ENCODE measurements at places on chromosomes 4 and X. TPM values are rescaled to one million over a fixed set of nuclear protein-coding genes. Genes with fewer than 3 reads are reported as not detected.

GRCh38 chr4:34417160-34417559, 1827.2 kb downstream of the ARAP2 start:
- H3K36me3 ChIP-seq = no peaks in the 10 kb centered on the region
- H3K27me3 ChIP-seq = no peaks in the 10 kb centered on the region
- no peak overlapping the region for H3K4me3 ChIP-seq
- no peak for DNase-seq
- H3K27ac ChIP-seq = no peak overlapping the region

- H3K4me3 ChIP-seq = no peak overlapping the region
- no peaks in the 10 kb centered on the region for H3K4me1 ChIP-seq
- no peaks in the 10 kb centered on the region for H3K36me3 ChIP-seq
- H3K27me3 ChIP-seq = no peaks in the 10 kb centered on the region
- DNase-seq = no peak
Observed at GRCh38 chr4:134531013-134531412, 329.4 kb upstream of the PABPC4L start.

DNA sequence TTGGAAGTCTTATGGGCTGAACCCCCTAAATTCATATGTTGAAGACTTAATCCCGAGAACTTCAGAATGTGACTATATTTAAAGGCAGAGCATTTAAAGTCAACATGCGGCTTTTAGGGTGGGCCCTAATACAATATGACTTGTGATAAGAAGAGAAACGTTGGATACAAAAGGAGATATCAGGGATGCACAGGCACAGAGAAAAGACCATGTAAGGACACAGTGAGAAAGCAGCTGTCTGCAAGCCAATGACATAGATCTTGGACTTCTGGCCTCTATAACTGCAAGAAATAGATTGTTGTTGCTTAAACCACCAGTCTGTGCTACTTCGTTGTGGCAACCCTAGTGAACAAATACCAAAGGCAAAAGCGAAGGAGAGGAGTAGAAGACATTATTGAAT, 42.2 kb downstream of the GABRG1 start:
- no peak overlapping the region for H3K27ac ChIP-seq
- H3K36me3 ChIP-seq = no peaks in the 10 kb centered on the region
- H3K4me3 ChIP-seq = no peak overlapping the region
- no peaks in the 10 kb centered on the region for H3K27me3 ChIP-seq

DNA sequence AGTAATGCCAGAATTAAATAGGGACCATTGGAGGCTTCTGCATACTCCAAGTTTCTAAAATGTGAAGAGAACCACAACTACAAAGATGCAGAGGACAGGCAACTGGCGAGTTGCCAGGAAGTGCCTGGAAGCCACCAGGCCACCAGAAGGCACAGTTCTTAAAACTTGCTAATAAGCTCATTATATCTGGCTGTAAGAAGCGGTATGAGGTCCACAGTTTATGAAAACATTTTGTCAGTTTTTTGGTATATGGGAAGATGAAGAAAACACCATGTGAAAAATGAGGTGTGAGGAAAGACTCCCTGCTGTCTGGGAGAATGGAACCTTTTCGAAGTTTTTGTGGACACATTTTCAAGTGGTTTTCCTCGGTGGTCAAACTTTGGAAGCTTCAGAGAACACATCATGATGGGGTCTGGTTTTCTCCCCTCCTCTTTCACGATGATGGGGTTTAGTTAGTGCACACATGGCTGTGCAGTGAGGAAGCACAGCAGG, 202.7 kb downstream of the NR3C2 start:
- DNase-seq = no peak
- no peak overlapping the region for H3K27ac ChIP-seq
- no peak overlapping the region for H3K4me3 ChIP-seq
- H3K27me3 ChIP-seq = no peaks in the 10 kb centered on the region
- no peaks in the 10 kb centered on the region for H3K36me3 ChIP-seq

- H3K27ac ChIP-seq = no peak overlapping the region
- no peak overlapping the region for H3K4me3 ChIP-seq
- H3K27me3 ChIP-seq = peaks cover 2% of the 10 kb centered on the region
- H3K4me1 ChIP-seq = peaks cover 1% of the 10 kb centered on the region
Observed at GRCh38 chrX:153375571-153375970, 25.6 kb downstream of the PNMA6E start.

The RWDD4 gene
- 17.2 TPM for total RNA-seq

The RPL9 gene
- 1,219 TPM for total RNA-seq
